ENCODE measurements at places on chromosomes 4 and X. TPM values are rescaled to one million over a fixed set of nuclear protein-coding genes. Genes with fewer than 3 reads are reported as not detected.

OPN1MW2 gene
- total RNA-seq, result not detected

PPEF1 gene
- total RNA-seq, result 1.7 TPM

UGT2B17 gene
- not detected for total RNA-seq

SLC6A14 gene
- total RNA-seq, result 0.03 TPM

NDUFC1 gene
- total RNA-seq, result 81.2 TPM

ZXDA gene
- total RNA-seq, result 1.6 TPM

SOWAHD gene
- not detected for total RNA-seq

WAS gene
- total RNA-seq, result 0.19 TPM

CLTRN gene
- 1.1 TPM for total RNA-seq

CSN1S1 gene
- total RNA-seq, result not detected

ADH1B gene
- total RNA-seq, result not detected

INTS12 gene
- 15.4 TPM for total RNA-seq

TEX13C gene
- not detected for total RNA-seq

OTUD6A gene
- not detected for total RNA-seq

BCOR gene
- total RNA-seq, result 24.8 TPM

MCF2 gene
- total RNA-seq, result 0.10 TPM

OSTC gene
- 95.1 TPM for total RNA-seq

TMPRSS11D gene
- total RNA-seq, result not detected

F8A1 gene
- 60.9 TPM for total RNA-seq

SPANXC gene
- total RNA-seq, result 0.64 TPM

MAGEA9 gene
- not detected for total RNA-seq

FGD1 gene
- total RNA-seq, result 7.7 TPM

HUWE1 gene
- 73.0 TPM for total RNA-seq
